Right cardiac atrium (tissue), 5 donors: ENCODE measurements at places on chromosomes 2 and 18. TPM values are rescaled to one million over a fixed set of nuclear protein-coding genes. Genes with fewer than 3 reads are reported as not detected.

DNA sequence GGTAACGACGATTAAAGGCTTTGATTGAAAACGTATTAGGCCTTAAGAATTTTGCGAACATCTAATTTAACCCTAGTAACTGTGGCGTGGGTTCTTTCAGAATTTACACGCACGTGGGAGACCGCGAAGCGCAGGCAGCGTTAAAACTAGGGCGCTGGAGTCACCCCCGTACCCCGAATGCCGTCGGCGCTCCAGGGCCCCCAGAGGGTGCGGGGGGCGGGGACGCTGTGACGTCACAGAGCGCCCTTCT is 673 bp upstream of the SMCHD1 start:
- DNase-seq = no peak

The PSMA8 gene
- not detected for total RNA-seq

The RHBDD1 gene
- total RNA-seq = 47.3 TPM

DNA sequence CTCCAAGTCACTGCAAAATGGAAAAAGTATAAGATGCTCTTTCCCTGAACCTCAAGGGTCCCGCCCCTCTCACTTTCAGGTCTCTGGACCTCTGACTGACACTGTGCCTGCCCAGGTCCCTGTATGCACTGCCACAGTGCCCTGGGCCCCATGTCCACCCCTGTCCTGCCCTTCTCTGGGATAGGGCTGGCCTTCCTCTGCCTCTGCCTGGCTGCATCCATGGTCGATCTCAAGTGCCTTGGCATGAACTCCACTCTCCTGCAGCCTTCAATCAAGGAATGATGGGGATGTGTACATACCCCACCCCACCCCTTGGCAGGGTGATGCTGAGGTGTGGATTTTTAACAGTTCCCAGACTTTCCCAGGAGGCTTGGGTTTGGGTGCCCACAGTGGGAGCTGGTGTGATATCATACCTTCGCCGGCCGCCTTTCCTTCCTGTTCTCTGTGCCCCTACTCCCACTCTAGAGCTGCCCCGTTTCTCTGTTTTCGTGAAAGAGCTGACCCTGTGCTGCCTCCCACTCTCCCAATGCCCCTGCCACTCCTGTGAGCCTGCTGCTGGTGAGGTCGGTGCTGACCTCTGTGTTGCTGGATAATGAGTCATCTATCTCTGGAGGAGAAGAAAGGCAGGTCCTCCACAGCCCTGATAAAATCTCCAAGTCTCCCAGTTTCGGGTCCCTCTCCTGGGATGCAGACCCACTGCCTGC is 18.9 kb downstream of the PTPN18 start:
- DNase-seq = no peak

DNA sequence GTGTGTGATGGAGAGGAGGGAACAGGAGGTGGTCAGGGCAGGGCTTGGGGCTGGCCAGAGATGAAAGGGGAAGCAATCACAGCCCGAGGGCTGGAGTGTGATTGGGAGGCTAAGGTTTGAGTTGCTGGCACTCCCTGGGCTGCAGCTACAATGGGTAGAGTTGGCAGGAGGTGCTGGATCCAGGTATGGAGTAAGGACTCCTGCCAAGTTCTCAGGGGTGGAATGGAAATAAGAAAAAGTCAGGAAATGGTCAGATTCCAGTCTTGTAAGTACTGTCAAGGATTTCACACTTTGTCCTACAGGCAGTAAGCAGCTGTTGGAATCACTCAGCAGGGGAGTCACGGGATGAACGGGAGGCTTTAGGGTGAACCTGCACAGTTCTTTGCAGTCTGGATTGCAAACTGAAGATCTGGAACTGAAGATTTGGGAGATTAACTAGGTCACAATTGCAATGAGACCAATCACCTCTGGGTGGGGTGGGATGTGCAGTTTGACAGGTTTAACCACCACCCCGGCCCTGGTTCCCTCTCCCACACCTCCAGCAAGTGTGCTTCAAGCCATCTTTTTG is 10.9 kb upstream of the INPP5D start:
- no peak for DNase-seq

The NEB gene
- 42.8 TPM for total RNA-seq

DNA sequence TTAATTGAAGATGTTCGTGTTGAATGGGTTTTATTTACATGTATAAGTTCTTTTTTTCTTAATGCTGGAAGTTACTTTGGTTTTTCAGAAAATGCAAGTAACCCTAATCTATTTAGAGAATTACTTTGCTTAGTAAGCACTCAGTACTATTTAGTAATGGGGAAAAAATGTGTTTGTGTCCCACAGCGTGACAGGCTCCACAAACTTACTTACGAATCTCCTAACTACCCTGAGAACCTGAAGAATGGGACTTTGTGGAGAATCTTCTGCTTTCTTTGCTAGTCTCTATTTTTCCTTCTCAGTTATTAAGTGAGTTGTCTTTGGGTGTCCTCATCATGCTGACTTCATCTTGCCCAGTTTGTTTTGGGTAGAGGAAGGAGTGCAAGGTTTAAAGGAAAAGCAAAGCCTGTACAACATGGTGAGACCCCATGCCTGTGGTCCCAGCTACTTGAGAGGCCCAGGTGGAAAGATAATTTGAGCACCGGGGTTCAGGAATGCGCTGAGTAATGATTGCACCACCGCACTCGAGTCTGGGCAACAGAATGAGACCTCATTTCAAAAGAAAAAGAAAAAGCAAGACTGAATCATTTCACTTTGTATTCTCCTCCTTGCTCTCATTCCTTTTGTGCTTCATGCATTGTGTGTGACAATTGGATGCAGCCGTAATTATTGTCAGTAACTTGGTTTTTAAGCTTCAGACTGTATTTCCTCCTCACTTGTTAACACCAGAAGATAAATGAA is 10.2 kb downstream of the NEDD4L start:
- DNase-seq = no peak

- DNase-seq = peak; percentile 85
Measured at GRCh38 chr2:200306196-200306930, at the start of gene SPATS2L. TSS of gene SPATS2L (plus strand) at chr2:200306693. CDS start at chr2:200389245, 82,552 bp downstream.
